Activated naive CD4-positive, alpha-beta T cell (primary cell): ENCODE measurements at places on chromosomes 11 and 22.
A peak's percentile ranks its signal among the peaks of the same experiment; 100 is the strongest.

DNA sequence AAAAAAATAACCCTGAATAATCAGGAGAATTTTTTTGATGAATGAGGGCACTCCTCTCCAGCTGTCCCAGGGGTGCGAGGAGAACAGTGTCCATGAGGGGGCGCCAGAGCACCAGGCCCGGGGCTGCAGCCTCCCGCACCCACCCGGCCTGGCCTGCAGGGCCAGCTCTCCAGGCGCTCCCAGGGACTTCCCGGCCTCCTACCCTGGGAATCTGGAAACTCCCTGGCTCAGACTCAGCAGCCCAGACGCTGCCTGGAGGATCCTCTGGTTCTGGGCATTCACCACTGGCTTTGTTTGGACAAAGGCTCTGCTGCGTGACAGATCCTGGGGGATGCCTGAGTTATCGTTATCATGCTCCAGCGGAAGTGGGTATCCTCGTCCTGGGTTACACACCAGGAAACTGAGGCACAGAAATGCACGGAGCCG, 31.0 kb downstream of the MCM5 start:
- DNase-seq, result peak; percentile 57

- DNase-seq, result no peak
Measured at GRCh38 chr22:29715240-29715639, 4.6 kb upstream of the CABP7 start.

DNA sequence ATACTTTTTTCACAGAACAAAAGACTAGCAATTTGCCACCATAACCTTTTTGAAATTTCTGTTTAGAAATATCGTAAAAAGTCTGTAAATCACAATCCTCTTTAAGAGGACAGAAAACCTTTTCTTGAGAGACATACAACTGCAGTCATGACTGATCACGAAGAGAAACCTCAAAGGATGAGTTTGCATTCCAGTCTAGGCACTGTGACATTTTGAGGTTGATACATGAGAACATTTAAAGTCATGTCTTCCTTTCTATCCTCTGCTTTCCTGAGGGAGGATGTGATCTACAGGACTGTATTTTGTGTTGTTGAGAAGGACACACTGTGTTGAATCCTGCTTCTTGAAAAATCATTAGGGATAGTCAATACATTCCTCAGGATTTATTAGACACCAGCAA, 476.7 kb upstream of the CCDC179 start:
- DNase-seq, result no peak

DNA sequence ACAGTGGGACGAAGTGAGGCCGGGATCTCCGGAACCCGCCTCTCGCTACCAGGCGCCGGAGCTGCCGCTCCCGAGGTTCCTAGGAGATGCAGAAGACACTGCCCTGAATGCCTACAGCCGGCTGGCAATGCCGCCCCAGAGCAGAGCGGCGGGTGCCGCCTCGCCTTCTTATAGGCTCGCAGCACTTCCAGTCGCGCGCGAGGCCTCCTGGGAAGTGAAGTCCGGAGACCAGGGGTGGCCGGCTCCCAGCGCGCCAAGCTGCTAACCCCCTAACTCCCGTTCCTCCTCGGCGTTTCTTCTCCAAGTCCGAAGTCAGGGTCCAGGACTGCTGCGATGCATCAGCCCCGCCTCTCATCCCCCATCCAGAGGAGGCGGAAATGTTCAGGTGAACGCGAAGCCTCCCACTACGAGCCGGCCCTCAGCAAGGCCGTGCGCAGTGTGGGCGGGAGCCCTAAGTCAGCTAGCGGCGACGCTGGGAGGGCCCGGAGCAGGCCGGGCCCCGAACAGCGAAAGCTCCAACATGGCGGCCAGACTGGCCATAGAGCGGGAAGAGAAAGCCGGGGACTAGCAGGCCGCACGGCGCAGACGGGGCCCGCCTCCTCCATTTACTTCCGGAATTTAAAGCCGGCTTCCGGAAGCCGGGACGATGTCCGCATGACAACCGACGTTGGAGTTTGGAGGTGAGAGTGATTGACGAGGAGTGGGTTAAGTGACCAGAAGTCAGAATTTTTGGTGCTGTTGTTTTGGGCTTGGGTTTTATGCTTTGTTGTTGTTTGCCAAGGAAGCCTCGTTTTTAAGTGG, at the start of the genes CYB561A3 and TMEM138:
TSS of gene CYB561A3 (minus strand) at position 142 of the 801 bp plus-strand sequence. CDS start 5,169 bp downstream, outside the sequence.
TSS of gene TMEM138 (plus strand) at position 634 of the 801 bp plus-strand sequence. CDS start 2,017 bp downstream, outside the sequence.
- DNase-seq, result peak; percentile 73

- no peak for DNase-seq
Measured at GRCh38 chr11:15775015-15775541, 581.3 kb downstream of the SOX6 start.

- DNase-seq, result no peak
Measured at GRCh38 chr11:67032830-67033551, 10.1 kb downstream of the SYT12 start.

GRCh38 chr22:45310977-45311531, 1.3 kb downstream of the FAM118A start:
- DNase-seq, result no peak

DNA sequence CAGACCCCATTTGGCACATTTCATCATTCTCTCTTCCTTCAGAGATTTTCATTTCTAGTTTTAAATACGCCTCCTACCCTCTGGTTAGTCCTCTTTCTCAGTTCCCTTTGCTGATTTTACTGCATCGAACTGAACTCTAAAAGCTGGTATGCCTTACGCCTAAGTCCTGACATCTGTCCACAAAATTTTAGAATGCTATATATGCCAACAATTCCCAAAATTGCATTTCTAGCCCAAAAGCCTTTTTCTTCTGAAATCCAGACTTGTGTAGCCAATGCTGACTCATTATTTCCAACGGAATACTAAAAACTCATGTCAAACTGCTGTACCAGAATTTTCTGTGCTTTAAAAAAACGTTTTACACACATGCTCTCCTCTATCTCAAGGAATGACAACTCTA, 1124.4 kb upstream of the TENM4 start:
- no peak for DNase-seq

DNA sequence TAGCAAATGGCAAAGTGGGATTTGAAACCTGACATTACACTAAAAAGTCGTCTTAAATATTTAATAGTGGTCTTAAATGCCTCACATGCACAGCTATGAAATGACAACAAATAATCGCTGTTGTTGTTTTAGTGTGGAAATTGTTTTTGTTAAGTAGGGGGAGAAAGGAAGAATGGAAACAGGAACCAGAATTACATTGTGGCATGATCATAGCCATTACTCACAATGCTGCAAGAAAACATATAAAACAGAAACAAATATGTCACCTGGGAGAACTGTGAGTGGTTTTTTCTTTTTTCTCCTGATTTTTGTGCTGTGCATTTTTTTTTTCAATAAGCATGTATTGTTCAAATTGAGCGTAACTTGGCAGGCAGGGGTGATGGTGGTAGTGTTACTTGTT, 22.9 kb downstream of the FAM76B start:
- DNase-seq, result no peak

DNA sequence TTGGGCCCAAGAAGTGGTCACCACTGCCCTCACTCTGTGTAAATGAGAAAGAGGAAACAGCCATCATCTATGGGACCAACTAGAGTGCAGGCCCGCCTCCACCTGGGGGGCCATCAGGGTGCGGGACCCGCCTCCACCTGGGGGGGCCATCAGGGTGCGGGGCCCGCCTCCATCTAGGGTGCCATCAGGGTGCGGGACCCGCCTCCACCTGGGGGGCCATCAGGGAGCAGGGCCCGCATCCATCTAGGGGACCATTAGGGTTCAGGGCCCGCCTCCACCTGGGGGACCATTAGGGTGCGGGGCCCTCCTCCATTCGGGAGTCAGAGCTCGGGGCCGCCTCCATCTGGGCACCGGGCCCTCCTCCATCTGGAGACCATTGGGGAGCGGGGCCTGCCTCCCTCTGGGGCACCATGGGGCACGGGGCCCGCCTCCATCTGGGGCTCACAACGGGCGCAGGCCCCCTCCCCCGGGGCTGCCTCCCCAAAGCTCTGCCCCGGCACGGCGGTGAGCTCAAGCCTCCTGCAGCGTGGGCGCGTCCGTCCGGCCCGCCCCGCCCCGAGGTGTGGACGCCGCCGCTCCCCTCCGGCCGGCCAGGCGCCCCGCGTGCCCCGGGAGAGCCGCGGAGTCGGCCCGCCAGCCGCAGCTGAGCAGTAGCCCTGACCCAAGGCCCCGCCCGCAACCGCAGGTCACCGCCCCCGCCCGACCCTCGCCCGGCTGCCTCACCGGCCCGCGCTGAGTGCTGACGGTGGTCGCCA, 512 bp downstream of the TOLLIP start:
- DNase-seq, result peak; percentile 41

DNA sequence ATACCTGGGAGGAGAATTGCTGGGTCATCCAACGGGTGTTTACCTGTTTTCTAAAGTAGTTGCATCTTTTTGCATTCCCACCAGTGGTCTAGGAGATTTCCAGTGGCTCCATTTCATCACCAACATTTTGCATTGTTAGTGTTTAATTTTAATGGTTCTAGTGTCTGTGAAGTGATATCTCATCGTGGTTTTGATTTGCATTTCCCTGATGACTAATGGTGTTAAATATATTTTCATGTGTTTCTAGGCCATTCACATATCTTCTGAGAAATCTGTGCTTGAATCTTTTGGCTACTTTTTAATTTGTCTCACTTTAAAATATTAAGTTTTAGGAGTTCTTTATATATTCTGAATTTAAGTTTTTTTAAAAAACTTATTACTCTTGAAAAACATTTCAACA, 439.6 kb downstream of the TMEM135 start:
- DNase-seq, result no peak

GRCh38 chr11:47506373-47506772, 46.6 kb downstream of the CELF1 start:
- DNase-seq, result no peak

DNA sequence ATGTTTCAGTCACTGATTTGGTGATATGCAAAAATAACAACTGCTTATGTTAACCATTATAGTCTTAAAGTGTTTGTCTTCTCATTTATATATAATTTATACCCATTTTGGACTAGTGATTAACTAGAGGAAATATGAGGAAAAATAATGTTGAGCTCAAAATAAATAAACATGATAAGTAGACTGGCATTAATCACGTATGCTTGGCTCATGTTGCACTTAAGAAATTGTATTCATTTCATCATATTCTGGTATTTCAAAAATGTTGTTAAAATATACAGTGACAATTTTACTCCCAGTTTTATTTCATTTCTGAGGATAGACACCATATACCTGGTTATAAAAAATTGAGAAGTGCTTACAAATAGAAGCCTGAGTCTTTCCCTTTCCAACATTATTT, 3.8 kb upstream of the OR10D3 start:
- DNase-seq, result no peak

DNA sequence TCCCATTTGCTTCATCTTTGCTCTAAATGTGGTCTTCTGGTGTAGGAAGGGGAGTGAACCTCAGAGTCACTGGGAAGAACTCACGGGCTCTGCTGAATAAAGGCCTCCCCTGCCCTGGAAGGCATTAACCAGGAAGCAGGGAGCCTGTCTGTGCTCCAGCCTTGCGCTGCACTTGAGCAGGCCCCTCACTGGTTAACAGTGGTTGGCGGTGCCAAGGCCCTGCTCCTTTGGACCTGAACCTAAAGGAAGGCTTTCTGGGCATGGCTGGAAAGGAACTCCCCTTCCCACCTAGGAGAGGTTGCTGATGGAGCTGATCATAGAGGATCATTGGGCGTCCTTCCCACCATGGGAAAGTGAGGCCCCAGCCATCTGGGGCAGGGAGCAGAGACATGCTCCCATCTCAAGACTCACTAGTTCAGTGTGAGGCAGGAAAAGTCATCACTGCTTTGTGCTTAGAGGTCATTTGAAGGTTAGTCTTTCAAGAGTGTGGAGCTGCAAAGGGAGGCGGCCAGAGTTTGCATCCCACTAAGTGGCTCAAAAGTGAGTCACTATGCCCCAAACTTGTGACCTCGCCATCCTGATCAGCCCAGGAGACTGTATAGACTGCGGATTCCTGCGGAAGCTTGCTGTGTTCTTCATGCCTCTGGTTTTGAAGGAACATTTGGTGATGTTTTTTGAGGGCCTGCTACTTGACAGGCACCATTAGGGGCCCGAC, 50.4 kb downstream of the DBX1 start:
- no peak for DNase-seq

- DNase-seq, result no peak
Measured at GRCh38 chr11:94241896-94242295, 62.5 kb upstream of the IZUMO1R start.

DNA sequence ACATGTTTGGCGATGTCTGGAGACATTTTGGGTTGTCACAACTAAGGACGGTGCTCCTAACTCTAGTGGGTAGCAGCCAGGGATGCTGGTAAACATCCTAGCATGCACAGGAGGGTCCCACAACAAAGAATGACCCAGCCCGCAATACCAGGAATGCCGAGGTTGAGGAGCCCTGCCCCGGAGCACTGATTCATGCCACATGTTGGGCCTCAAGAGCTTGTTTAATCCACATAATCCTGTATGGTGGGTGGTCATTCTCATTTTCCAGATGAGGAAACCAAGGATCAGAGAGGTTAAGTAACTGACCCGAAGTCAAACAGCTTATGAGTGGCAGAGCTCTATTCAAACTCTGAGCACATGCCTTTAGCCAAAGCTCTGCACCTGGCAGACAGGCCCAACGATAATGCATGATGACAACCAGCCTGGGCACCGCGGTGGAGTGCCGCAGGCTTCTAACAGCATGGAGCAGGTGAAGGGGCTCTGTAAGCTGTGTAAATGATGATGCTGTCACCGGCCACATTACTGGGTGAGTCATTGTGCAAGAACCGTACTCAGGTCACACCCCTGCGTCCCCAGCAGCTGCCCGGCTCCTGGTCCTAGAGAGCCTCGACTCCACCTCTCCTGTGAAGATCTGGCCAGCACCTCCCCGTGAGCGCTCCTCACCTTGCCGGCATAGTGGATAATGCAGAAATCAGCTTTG, 58.6 kb downstream of the APOL1 start:
- DNase-seq, result no peak

- DNase-seq, result no peak
Measured at GRCh38 chr11:67347964-67348749, 5.2 kb downstream of the POLD4 start.

GRCh38 chr11:43983221-43983810, 40.9 kb downstream of the C11orf96 start:
- DNase-seq, result no peak

- no peak for DNase-seq
Measured at GRCh38 chr22:23401910-23402274, 178.2 kb downstream of the IGLL1 start.

GRCh38 chr11:61147791-61148620, 13.2 kb downstream of the VPS37C start:
- no peak for DNase-seq

- no peak for DNase-seq
Measured at GRCh38 chr11:16359369-16359768, 3.0 kb upstream of the SOX6 start.

GRCh38 chr22:46390652-46391301, 55.3 kb downstream of the TRMU start:
- DNase-seq, result no peak

- DNase-seq, result no peak
Measured at GRCh38 chr22:50058906-50059880, 1.1 kb upstream of the TTLL8 start.
